Activated naive CD8-positive, alpha-beta T cell treated with anti-CD3 and anti-CD28 coated beads for 36 hours (primary cell): ENCODE measurements at places on chromosomes 12 and 14. TPM values are rescaled to one million over a fixed set of nuclear protein-coding genes. Genes with fewer than 3 reads are reported as not detected.

DNA sequence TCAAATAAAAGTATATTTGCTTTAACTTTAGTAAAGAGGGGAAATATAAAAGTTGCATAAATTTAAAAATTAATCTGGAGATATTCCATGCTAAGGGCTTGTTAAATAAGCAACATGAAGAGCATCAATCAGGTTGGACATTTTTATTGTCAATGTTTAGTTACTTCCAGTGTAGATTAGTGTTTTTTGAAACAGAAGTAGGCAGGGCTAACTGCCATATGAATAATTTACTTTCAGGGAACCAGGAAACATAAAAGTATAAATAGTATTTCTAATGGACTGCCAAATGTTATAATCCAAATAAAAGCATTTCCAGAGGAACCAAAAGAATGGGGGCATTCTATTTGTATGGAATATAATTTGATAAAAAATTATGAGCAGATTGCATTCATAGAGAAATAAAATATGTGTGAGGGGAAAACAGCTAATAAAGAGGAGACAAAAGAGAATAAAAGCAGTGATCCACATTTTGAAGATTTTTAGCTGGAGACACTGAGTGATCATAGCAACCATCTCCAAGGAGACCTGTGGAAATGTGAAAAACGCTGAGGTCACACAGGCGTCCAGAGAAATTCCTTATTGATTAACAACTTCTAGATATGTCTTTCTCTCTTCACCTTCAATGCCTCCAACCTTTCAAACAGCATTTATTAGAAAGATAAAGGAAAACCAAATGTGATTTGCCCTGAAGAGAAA lies 70.8 kb downstream of the SRGAP1 start:
- no peak overlapping the region for H3K27ac ChIP-seq
- no peaks in the 10 kb centered on the region for H3K36me3 ChIP-seq
- H3K4me3 ChIP-seq: no peak overlapping the region
- H3K4me1 ChIP-seq: no peaks in the 10 kb centered on the region
- DNase-seq: no peak

GRCh38 chr12:4700621-4701026 lies 19.6 kb upstream of the GALNT8 start:
- H3K36me3 ChIP-seq: peaks cover 20% of the 10 kb centered on the region
- peaks cover 4% of the 10 kb centered on the region for H3K4me1 ChIP-seq
- no peak overlapping the region for H3K4me3 ChIP-seq
- no peak for DNase-seq
- H3K27me3 ChIP-seq: no peaks in the 10 kb centered on the region

DNA sequence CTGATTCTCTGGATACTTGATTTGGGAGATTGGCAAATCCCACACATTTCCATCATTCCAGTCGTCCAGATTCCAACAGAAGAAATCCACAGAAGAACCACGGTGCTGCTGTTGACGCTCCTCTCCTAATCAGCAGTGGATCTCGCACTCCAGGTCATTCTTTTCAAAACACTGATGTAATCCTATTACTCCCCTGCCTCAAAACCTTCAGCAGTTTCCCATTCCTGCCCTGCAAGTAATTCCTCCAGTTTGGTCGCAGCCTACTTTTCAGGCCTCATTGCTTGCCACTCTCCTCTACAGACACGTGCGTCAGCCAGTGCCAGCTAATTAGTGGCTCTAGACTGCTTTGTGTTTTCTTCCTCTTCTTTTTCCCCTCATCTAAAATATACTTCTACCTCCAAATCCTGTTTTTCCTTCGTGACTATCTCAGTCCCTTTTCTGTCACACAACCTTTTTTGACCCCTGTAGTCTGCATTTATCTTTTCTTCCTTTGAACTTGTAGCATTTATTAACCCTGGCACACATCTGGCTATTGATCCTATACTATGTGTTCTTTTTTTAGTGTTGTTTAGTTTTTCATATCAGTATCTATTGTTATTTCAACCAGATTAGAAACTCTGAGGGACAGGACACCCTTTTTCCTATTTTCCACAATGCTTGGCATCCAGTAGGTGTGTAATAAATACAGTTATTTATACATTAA lies 36.8 kb downstream of the PRORP start:
- no peaks in the 10 kb centered on the region for H3K27me3 ChIP-seq
- peaks cover 17% of the 10 kb centered on the region for H3K36me3 ChIP-seq
- peaks cover 37% of the 10 kb centered on the region for H3K4me1 ChIP-seq

Gene PRPH
- total RNA-seq: not detected

Gene KRT79
- total RNA-seq: 0.95 TPM
